ENCODE measurements at places on chromosomes 5 and 9.

DNA sequence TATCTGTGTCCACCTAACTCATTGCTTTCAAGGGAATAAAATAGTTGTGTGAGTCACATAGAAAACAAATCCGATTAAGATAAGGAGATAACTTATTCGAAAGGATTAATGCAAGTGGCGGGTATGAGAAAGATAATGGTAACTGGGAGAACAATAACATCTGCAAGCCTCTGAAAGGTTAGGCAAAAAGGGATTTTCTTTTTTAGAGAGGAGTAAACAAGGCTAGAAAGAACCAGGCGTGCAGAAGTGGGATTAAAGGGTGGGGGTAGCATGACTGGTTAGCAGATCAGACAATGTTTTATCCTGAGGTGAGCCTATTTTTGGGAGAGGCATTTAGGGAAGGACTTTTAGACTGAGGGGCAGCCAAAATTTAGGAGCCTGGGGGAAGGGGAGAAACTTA lies 34.7 kb upstream of the JMY start:
- no peak for DNase-seq

GRCh38 chr9:26219961-26220360 lies 541.7 kb upstream of the TUSC1 start:
- no peak for DNase-seq

GRCh38 chr5:92885950-92886349 lies 695.1 kb downstream of the NR2F1-AS1 start:
- peak; percentile 5 for DNase-seq

- peak; percentile 58 for DNase-seq
Observed at GRCh38 chr9:95025213-95026147, 292.0 kb downstream of the FANCC start.

DNA sequence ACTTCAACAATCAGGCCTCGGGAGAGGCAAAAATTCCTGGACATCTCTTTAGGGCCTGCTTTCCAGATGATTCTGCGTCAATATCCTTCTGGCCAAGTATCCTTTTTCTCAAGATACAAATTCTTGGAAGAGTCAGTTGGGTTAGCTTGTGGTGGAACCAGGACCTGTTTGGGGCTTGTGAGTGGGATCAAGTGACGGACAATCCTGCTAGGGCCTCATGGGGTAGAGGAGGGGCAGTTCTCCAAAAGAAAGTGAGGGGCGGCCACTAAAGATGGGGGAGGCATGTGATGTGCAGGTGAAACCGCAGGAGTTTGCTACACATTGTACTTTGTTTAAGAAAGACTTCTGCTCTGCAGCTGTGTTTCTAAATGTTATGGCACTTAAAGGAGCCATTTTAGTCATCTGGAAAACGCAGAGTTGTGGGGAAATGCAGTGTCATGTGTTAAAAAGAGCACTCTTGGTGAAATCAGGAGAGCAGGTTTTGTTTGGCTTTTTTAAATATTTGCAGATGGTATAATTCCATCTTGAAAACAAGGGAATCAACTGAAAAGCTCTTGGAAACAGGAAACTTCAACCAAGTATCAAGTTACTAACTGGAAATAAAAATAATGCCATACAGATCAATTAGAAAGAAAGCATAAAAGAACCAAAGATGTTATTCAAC lies 27.4 kb upstream of the GSN start:
- no peak for DNase-seq

- DNase-seq = no peak
Observed at GRCh38 chr9:80191108-80191507, 619.3 kb downstream of the TLE4 start.

GRCh38 chr5:38382898-38383297 lies 124.5 kb downstream of the EGFLAM start:
- peak; percentile 69 for DNase-seq

- no peak for DNase-seq
Observed at GRCh38 chr9:131487621-131488031, 15.1 kb upstream of the POMT1 start.

DNA sequence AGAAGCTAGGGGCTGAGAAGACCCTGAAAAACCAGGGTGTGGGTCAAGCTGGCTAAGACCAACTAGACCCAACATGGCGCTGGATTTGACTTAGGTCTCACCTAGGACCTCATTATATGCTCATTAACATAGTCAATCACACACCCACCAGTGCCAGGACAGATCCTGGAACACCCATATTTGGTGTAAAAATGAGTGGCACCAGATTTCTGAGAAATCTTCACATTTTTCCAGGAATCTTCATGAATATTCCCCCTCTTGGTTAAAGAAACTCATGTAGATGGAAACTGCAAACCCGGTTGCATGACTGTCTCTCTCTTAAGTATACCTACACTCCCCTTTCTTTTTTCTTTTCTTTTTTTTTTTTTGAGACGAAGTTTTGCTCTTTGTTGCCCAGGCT lies 17.9 kb upstream of the RAB14 start:
- DNase-seq = no peak

- DNase-seq = peak; percentile 42
Observed at GRCh38 chr5:61280761-61281427, 51.2 kb upstream of the ZSWIM6 start.

- peak; percentile 55 for DNase-seq
Observed at GRCh38 chr5:43193181-43193893, 1.3 kb downstream of the NIM1K start.

DNA sequence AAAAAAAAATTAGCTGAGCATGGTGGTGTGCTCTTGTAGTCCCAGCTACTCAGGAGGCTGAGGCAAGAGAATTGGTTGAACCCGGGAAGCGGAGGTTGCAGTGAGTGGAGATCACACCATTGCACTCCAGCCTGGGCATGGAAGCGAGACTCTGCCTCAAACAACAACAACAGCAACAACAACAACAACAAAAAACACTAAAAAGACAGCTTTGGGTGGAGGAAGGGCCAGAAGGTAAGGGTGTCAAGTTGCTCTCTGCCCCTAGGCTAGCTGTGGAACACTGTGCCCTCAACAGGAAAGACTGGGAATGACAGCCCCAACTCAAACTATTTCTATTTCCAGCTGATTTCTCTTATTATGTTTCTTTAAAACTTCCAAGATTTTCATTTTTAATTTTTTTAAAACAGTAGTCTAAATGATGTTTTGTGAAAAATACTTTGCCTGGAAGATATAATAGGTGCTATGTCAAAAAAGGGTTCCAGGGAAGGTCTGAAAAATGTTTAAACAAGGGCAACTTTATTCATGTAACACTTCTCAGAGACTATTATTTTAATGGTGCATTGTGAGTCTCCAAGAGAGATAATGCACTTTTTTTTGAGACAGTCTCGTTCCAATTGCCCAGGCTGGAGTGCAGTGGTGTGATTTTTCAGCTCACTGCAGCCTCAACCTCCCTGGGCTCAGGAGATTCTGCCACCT lies 29.9 kb downstream of the CLINT1 start:
- peak; percentile 20 for DNase-seq

DNA sequence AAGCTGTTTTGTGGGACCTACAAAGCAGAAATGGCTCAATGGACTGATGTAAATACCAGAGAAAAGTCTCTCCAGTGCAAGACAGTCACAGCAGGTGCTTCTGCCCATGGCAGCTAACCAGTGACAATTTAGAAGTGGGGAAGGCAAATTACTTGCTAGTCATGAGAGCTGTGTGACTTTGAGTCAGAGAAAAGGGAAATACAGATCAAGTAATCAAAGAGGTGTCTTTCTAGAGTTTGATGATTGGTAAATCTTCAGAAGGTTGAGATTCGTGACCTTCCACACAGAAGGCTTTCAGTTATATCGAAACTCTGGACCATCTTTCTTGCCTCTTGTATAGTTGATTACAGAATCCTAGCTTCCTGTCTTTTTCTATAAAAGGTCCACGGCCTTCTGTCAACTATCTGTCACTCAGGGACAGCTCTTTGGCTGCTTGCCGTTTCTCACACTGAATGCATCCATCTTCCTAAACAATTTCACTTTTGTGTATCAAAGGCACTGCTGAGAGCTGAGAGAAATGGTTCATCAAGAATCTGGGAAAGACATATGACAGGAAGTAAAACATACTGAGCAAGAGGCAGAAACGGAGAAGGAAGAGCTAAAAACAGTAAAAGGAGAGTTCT lies 993.9 kb upstream of the ACO1 start:
- no peak for DNase-seq

DNA sequence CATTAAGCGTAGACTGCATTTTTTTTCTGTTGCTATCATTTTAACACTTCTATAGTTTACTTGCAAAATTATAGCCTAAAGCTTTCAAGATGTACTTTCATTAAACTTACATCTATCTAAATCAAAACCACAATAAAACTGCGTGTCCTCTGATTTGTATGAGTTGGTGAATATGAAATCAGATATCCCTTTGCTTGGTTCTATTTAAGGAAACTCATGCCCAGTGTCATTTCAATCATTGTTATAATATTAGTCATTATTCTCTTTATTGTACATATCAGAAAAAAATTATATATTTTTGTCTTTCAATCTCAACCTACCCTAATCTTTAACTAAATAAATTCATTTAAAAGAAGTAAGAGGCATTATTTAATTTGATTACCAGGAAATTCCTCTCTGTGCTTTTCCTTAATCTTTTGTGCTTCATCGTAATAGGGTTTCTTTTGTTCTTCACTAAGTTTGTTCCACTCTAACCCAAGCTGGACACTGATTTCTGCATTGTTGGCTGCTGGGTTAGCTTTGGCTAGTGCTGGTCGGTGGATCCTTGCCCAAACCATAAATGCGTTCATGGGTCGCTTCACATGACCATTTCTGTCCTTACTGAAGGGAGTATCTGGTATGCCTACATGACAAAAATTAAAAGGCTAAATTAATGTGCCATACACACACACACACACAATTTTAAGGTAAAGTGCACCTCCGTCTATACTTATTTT lies 3.8 kb downstream of the SOX30 start:
- DNase-seq = no peak

GRCh38 chr5:116898917-116899316 lies 324.3 kb upstream of the SEMA6A start:
- no peak for DNase-seq

DNA sequence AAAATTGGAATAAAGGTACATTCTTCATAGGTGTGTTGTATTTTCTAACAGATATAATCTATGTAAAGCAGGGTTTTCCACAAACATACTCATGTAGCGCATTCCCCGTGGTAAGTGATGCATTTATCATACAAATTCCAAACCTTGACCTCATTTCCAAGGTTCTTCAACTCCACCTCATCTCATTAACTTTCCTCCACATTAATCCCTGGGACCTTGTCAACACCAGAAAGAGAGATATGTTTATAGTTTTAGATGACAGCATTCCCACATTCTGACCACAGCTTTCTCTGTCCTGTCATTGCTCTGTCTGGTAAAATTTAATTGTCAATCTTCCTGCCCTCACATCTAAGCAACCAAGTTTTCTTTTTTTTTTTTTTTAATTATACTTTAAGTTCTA lies 415.1 kb downstream of the TMEM161B start:
- DNase-seq = no peak

DNA sequence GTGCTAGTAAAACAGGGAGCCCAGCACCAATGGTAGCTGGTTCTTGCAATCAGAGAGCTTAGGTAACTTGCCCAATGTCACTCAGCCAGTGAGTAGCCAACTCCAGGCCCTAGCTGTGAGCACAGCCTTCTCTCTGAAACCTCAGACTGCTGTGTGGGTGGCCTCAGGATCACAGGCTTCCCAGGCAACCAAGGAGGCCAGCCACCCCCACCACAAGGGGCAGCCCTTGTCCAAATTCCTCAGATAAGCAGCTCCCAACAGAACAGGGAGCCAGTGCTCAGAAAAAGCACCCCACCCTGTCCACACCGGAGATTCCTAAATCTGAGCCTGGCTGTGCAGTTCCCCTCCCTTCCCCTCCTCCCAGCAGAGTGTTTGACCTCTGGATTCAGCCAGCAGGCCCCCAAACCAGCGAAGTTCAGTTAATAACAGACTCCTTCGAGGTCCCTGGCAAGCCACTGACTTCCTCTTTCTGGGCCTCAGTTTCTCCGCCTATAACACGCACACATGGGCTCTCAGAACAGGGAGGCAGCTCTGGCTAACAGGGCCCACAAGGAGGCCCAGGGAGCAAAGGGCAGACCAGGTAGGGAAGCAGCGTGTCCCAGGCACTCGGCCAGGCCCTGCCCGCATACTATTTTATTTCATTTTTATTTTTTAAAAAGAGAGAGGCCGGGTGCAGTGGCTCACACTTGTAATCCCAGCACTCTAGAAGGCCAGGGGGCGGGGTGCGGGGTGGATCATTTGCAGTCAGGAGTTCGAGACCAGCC lies 2.7 kb downstream of the EEIG1 start:
- peak; percentile 52 for DNase-seq

DNA sequence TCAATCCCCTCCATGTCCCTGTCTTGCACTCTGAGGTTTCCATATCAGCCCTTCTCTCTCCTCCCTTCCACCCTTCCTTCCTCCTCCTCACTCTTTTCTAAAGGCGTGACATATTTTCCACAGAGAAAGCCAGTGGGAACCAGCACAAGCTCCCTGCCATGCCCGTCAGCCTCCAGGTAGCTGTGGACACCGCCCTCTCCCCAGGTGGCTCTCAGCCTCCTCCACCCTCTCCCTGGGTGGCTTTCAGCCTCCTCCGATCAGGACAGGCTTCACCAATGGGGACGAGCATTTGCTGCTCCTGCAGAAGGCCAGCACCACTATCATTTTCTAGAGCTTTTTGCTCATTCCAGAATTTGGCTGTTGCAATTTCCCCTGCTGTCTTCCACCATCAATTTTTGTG lies 236.6 kb downstream of the GADD45G start:
- DNase-seq = no peak

- no peak for DNase-seq
Observed at GRCh38 chr9:94919376-94920098, 193.0 kb downstream of the AOPEP start.

DNA sequence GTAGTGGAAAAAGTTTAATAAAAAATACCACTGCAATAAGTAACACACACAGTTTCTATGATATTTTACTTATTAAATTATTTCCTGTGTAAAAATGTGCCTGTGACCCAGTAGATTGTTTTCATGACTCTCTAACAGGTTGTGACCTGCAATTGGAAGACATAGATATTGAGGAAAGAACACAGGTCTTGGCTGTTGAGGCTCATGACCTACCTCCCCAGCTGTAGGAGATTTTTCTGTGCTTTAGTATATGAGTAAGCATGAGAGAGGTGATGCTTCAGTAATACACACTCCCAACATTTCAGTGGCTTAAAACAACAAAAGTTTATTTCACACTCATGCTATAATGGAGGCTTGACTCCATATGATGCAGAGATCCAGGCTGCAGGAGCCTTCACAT lies 47.3 kb upstream of the TNC start:
- no peak for DNase-seq

DNA sequence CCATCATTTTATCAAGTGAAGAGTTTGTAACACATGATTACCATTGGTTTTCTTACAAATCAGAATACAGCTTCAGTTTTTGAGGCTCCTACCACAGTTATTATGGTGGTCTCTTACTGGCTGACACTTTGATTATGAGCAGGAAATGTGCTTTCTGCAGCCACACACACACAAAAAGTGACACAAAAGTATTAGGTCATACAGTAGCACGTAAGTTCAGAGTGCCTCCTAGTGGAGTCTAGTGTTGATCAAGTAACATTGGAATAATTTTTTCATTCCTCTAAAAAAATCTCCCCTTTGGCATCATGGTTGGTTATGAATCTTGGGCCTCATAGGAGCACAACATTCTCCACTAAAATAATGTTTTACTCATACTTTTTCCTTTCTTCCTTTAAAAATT lies 37.6 kb downstream of the PAM start:
- peak; percentile 33 for DNase-seq

Data from ACHN (cell line).